ENCODE measurements at places on chromosomes 2 and 18.

DNA sequence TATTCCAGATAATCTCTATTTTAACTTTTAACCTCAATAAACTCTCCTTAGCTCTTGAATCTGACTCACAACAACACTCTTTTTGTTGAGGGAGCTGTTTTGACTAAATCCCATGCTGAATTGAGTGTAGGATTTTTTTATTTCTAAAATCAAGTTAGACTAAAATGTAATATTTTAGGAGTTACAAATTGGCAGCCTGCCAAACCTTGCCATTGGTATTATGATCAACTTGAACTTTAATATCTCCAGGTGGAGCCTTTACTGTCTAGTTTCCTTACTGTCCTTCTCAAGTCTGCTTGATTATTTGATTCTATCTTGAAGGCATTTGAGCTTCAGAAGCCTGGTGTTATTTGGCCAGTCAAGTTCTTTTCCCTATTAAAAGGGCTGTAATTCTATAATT lies 8.7 kb downstream of the PIKFYVE start:
- DNase-seq: no peak

- DNase-seq: no peak
Observed at GRCh38 chr2:21690005-21690404, 566.2 kb downstream of the TDRD15 start.

GRCh38 chr18:61334491-61334850 lies 1.2 kb downstream of the CDH20 start:
- DNase-seq: no peak

DNA sequence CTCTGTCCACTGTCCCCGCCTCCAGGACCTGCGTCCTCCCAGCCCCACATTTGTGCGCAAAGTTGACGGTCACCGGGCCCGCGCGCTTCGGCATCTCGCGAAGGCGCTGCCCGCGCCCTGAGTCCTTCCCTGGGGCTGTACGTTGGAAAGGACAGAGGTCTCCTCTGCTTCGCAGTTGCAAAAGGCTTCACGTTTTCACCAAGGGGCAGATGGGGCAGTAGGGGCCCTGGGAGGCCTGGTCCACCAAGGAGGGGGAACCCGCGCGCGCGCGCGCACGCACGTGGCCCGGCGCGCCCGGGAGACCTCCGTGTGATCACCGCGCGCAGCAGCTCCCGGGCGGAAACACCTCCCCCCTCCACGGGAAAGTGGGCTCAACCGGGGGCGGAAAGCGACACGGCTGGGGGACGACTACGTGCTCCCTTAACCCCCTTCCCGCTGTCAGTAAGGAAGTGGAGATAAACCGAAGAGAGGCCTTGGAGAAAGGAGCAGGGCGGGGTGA lies 21.9 kb downstream of the TEX44 start:
- peak; percentile 70 for DNase-seq

DNA sequence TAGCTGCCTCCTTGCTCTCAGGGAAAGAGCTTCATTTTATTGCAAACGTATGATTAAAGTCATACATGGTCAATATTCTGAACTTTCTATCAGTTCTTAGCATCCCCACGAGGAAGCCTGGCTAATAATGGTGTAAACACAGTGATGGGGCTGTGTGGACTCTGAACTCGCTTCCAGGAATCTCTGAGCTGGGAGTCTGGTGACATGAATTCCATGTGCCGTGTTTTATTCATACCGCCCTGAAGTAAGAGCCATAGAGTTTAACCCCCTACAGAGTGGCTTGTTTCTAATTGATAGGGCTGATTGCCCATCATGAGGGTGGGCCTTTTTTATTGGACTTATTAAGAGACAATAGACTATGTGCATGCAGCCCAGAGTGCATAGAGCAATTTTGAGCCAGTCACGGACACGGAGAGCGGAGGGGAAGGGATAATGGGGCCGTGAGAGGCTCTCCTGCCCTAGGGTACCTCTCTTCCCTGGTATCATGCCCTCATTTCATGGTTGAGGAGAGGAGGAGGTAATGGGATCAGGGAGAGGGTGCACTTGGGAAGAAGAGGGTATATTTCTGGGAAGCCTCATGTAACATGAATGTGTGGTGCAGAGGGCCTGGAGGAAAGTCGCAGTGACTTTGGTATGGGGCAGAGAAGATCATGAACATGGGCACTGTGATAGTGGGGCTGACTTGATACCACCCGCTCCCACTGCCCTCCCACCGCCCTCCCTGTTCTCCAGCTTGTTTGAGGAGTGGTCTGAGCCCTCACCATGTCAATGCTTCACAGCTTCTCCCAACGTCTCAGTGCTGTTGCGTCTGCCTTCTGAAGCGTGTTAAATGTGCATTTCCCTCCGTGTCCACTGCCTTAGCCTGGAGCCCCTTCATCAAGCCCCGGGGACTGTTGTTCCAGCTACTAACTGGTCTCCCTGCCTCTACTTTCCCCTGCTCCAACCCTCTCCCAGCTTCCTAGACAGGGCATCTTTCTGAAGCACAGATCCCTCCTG lies 73.2 kb downstream of the IL1R2 start:
- DNase-seq: no peak

DNA sequence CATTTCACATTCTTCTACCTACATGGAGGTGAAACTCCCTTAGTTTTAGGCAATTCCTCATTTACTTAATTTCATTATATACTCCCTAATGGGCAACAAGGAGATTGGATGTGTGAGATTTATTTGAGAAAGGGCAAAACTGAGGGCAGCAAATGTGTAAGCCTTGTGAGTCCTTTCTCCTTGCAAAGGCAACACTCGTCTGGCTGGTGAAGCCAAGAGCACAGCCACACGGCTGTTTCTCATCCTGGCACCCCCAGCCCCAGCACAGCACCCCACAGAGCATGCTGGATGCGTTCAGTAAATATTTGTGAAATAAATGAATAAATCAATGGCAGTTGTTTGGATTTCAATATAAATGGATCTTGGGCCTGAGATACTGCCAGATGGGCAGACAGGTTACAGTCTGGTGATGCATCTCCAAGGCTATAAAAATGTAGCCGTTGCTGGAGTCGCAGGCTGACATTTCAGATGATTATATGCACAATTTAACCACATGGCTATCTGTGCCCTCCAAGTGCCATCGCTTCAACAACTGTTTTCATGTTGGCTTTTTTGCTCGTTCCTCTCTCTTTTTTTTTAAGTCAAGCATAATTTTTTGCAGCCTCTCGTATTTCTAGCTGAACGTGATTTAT lies 154.1 kb upstream of the REV1 start:
- no peak for DNase-seq

DNA sequence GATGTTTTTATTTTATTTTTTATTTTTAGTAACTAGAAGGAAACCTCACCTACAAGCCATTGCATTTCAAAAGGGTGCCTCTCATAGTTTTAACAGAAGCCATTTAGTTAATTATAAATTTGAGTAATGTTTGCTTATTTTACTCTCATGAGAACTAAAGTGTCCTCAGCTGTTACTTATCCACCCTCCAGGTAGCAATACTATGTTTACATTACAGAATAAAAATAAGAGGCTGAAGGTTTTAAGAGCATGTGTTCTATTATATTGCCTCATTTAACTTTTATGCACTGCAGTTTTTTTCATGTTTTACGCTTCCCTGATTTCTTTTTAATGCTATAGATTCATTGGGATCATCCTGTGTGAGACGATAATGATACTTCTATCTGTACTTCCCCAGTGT lies 235.5 kb downstream of the THSD7B start:
- no peak for DNase-seq

GRCh38 chr2:231361701-231362554 lies 33.6 kb upstream of the B3GNT7 start:
- no peak for DNase-seq

All from ELF-1 (cell line).